ENCODE measurements at places on chromosomes 7 and 10. TPM values are rescaled to one million over a fixed set of nuclear protein-coding genes. Genes with fewer than 3 reads are reported as not detected.

GRCh38 chr10:33790521-33791271, 456.2 kb upstream of the NRP1 start:
- DNase-seq = no peak

DNA sequence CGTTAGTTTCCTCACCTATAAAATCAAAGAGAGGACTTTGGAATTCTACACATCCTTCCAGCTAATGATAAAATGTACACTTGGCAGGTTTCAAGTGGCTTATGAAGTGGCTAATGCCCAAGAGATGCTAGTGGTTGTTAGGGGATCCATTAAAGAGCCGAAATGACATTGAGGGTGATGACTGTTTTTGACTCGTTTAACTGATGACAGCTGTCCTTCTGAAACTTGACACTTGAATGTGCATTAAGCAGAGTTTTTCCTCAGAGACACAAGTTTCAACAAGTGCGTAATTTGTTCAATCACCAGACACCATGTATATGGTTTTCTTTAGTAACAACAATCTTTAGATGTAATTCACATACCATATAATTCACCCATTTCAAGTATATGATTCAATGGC, 1.6 kb upstream of the PRF1 start:
- no peak for DNase-seq

DNA sequence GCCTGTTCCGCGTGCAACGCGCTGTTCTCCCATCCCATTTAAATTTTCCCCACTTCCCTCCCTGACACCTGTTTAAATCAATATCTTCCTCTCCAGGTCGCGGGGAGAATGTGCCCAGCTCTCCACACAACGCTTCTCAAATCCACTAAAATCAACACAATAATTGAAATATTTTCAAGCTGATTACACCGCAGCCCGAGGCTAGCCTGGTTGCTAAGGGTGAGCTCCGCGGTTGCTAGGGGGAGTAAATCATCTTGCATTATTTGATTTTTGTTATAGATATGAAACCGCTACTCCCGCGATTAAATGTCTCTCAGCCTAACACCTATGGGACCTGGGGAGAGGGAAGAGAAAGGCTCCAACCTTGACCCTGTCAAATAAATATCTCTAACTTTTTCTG, 36.2 kb downstream of the UNCX start:
- DNase-seq = no peak

- DNase-seq = no peak
These were observed 61.1 kb downstream of the FAM13C start for GRCh38 chr10:59301067-59301754.

Gene PNLIP
- not detected for total RNA-seq

Gene ABCB1
- 5.1 TPM for total RNA-seq

Gene CHRM2
- total RNA-seq = not detected

All from activated naive CD4-positive, alpha-beta T cell treated with anti-CD3 and anti-CD28 coated beads, Interleukin-2, amount 50 U/mL, for 72 hours (primary cell).